Transverse colon (tissue), 4 donors: ENCODE measurements at places on chromosomes 5 and 9.

GRCh38 chr5:103093727-103094126, 26.2 kb downstream of the GIN1 start:
- no peak overlapping the region for H3K27ac ChIP-seq
- H3K36me3 ChIP-seq, result no peaks in the 10 kb centered on the region
- no peaks in the 10 kb centered on the region for H3K27me3 ChIP-seq
- H3K4me1 ChIP-seq, result no peaks in the 10 kb centered on the region
- DNase-seq, result no peak

DNA sequence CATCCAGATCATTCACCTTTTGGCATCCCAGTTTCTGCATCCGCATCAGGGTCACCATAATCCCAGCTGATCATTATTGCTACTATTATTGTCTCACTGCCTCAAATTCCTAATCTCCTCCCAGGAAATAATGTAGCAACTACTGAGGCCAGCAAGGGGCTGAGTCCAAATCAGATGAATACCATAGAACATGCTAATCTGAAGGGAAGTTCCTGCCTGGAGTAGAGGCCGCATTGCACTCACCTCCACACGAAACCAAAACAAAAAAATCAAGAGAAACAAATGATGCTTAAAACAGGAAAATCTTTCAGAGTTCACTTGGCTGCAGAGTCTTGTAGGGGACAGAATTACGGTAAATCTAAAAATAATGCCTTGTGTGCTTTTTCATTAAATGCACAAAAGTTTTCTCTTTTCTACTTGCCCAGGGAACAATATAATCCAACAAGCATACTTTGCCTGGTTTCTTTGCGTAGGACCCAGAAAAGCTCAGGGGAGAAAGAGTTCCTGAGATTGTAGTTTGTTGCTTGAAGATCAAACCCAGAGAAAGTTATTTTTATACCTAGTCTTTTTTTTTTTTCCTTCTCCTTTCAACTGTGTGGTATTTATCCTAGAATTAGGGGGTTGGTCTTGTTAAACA, 87.7 kb upstream of the KLF4 start:
- H3K4me3 ChIP-seq, result no peak overlapping the region
- no peaks in the 10 kb centered on the region for H3K4me1 ChIP-seq
- no peak for DNase-seq
- no peaks in the 10 kb centered on the region for H3K27me3 ChIP-seq

DNA sequence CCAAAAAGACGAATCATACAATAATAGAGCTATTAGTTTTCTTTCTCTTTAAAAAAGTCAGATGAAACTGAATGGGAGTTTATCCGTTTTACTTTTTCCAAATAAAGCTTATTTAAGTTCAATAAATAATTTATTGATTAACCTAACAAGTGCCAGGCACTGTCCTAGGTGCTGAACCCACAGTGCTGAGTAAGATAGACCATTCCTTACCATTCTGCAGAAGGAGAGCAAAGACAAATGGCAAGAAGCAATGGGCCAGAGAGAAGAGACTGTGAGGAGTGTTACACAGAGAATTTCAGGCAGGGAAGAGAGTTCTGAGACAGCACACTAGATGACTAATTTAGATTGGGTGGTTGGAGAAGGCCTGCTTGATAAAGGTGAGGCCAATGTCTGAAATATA, 127.2 kb downstream of the AUH start:
- no peaks in the 10 kb centered on the region for H3K4me1 ChIP-seq
- no peak for DNase-seq
- H3K27me3 ChIP-seq, result no peaks in the 10 kb centered on the region
- no peak overlapping the region for H3K27ac ChIP-seq

DNA sequence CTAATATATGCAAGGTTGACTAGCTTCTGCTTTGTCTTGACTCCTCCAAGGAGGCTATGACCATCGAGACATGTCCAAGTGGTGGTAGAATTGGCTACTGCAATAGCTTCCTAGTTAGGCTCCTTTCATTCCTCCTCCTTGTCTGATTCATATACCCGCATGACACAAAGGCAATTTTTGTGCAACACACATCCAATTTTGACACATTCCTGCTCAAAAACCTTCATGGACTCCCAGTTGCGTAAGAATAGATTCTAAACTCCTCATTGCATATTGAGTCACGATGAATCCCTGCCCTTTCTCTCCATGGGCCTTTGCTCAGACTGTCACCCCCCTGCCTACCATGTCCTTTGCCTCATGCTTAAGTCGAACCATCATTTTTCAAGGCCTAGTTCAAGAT, 344.5 kb downstream of the ACTL7B start:
- H3K4me1 ChIP-seq, result no peaks in the 10 kb centered on the region
- H3K4me3 ChIP-seq, result no peak overlapping the region
- no peaks in the 10 kb centered on the region for H3K36me3 ChIP-seq
- H3K27me3 ChIP-seq, result no peaks in the 10 kb centered on the region
- DNase-seq, result no peak

- H3K4me1 ChIP-seq, result peaks cover 18% of the 10 kb centered on the region
- peaks cover 5% of the 10 kb centered on the region for H3K36me3 ChIP-seq
- DNase-seq, result peak; percentile 5
Measured at GRCh38 chr5:446883-447263, 3.9 kb downstream of the EXOC3 start.

DNA sequence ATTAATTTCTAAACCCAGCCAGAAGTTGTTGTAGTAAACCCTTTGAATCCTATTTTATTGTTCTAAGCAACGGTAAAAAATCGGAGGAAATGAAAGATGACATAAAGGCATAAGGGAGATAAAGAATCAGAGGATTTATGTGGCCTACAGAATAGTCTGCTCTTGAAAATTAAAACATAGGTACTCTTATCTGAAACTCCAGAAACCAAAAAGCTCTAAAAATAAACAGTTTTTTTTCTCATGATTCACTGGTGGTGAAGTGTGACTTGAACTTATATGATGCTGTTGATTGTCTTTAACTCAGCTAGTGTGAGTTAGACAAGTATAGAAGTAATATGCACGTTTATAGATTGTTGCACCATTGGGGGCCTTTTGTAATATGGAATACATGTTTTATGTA, 80.3 kb downstream of the HSD17B4 start:
- no peaks in the 10 kb centered on the region for H3K4me1 ChIP-seq
- H3K27ac ChIP-seq, result no peak overlapping the region
- peaks cover 29% of the 10 kb centered on the region for H3K36me3 ChIP-seq
- H3K4me3 ChIP-seq, result no peak overlapping the region

DNA sequence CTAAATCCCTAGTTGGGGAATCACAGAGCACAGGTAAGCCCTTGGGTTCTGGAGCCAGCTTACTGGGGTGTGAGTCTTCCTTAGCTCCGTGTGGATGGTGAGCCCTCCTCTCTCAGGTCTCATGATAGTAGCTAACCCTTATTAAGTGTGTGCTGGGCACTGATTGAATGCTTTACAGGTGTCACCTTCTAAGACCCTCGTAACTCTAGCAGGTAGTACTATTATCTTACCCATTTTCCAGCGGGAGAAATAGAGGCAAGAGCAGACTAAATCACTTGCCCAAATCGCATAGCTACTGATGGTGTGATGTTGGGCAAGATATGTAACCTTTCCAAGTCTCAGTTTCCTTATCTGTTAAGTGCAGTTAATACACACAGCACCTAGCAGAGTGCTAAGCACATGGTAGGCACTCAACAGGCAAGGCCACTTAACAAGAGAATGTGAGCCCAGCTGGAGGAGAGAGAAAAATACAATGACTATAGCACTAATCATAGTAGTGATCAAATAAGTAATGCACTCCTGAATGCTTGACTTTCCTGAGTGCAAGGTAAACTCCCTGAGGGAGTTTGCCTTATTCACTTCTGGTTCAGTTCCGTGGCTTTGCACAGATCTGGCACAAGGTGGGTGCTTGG, at the start of gene DCANP1:
Gene DCANP1 (minus strand): TSS at position 51 of the 632 bp plus-strand sequence. CDS start 240 bp downstream, outside the sequence.
- DNase-seq, result no peak
- H3K36me3 ChIP-seq, result no peaks in the 10 kb centered on the region
- H3K27ac ChIP-seq, result no peak within 1 kb of the TSS
- no peak within 1 kb of the TSS for H3K4me3 ChIP-seq

GRCh38 chr9:75891771-75892215, 1.3 kb downstream of the PCSK5 start:
- H3K36me3 ChIP-seq, result no peaks in the 10 kb centered on the region
- peaks cover 45% of the 10 kb centered on the region for H3K4me1 ChIP-seq
- DNase-seq, result peak; percentile 22
- no peaks in the 10 kb centered on the region for H3K27me3 ChIP-seq
- peak overlapping the region; percentile 91 for H3K4me3 ChIP-seq
- peak overlapping the region; percentile 97 for H3K27ac ChIP-seq

DNA sequence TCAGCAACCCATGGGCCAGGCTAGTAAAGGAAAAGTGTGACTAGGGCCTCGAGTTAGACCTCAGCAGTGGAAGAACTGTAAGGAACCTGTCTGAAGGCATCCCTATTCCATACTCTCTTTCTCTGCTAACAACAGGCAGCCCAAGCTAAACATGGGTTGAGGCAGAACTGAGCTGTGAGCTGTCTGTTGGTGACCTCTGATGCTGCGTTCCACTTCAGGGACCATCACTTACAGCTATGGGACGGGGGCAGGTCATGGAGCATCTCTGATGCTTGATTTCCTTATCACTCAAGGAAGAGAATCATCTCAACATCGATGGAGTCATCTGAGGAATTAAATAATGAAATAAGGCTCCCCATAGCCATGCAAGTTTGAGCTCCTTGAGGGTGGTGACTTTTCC, 174.8 kb downstream of the ACTL7B start:
- H3K4me1 ChIP-seq, result no peaks in the 10 kb centered on the region
- H3K4me3 ChIP-seq, result no peak overlapping the region
- H3K27ac ChIP-seq, result no peak overlapping the region
- H3K27me3 ChIP-seq, result no peaks in the 10 kb centered on the region

GRCh38 chr5:120382833-120383232, 81.3 kb upstream of the PRR16 start:
- H3K27me3 ChIP-seq, result no peaks in the 10 kb centered on the region
- no peaks in the 10 kb centered on the region for H3K36me3 ChIP-seq
- no peaks in the 10 kb centered on the region for H3K4me1 ChIP-seq
- no peak overlapping the region for H3K4me3 ChIP-seq

DNA sequence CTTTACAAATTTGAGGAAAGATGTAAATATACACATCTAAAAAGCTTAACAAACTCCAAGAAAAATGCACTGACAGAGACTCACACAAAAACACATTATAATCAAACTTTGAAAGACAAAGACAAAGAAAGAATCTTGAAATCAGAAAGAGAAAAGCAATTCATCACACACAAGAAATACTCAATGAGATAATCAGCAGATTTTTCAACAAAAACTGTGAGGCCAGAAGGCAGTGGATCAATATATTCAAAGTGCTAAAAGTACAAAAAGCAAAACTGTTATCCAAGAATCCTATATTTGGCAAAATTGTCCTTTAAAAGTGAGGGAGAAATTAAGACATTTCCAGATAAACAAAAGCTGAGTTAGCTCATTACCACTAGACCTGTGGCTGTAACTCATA, 6.1 kb downstream of the TPD52L3 start:
- DNase-seq, result no peak
- H3K27ac ChIP-seq, result no peak overlapping the region
- H3K36me3 ChIP-seq, result no peaks in the 10 kb centered on the region

- no peak overlapping the region for H3K27ac ChIP-seq
- H3K4me3 ChIP-seq, result no peak overlapping the region
- no peaks in the 10 kb centered on the region for H3K4me1 ChIP-seq
- H3K36me3 ChIP-seq, result no peaks in the 10 kb centered on the region
Measured at GRCh38 chr5:169424670-169425378, 123.9 kb upstream of the SLIT3 start.

DNA sequence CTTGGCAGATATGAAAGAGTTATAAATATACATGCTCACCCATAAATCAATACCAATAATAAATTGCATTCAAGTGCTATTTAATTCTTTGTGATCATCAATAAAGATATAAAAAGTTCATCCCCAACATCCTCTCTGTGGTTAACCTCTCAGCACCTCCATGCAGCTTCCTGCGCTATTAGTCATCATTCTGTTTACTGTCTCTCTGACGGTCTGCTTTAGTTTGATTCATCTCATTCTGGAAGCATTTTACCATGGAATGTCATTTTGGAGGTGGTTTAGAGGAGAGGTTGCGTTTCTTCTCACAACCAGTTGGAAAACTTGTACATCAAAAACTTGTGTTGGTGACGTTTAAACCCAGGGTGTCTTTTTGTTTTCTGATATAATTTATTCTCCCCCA, 486.6 kb downstream of the BRINP1 start:
- DNase-seq, result no peak
- H3K4me1 ChIP-seq, result no peaks in the 10 kb centered on the region
- no peaks in the 10 kb centered on the region for H3K27me3 ChIP-seq
- H3K27ac ChIP-seq, result no peak overlapping the region
- no peaks in the 10 kb centered on the region for H3K36me3 ChIP-seq

GRCh38 chr5:159409801-159410200, 79.5 kb upstream of the IL12B start:
- no peaks in the 10 kb centered on the region for H3K36me3 ChIP-seq
- no peaks in the 10 kb centered on the region for H3K4me1 ChIP-seq
- no peak overlapping the region for H3K4me3 ChIP-seq
- no peak for DNase-seq
- H3K27ac ChIP-seq, result no peak overlapping the region

- no peaks in the 10 kb centered on the region for H3K27me3 ChIP-seq
- no peak overlapping the region for H3K27ac ChIP-seq
- H3K36me3 ChIP-seq, result no peaks in the 10 kb centered on the region
Measured at GRCh38 chr9:106334081-106334480, 528.9 kb upstream of the ZNF462 start.

DNA sequence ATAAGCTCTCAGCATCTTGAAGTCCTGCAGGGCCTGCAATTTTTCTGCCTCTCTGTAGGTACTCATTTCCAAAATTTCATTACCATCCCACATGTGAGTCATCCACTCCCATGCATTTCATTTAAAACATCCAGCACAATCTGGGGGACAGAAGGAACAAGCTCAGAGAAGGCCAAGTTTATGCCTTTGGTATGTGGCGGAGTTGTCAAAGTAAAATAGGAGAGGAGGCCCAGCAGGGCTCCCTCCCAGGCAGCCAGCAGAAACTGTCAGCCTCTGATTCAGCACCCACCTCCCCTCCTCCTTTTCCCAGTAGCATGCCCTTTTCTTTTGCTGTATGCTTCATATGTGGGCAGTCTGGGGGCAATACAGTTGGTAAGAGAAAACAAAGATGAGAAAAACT, 126.4 kb upstream of the ZNF366 start:
- H3K27me3 ChIP-seq, result no peaks in the 10 kb centered on the region
- DNase-seq, result no peak
- peak overlapping the region; percentile 69 for H3K27ac ChIP-seq

GRCh38 chr5:9608093-9608492, 22.1 kb downstream of the TAS2R1 start:
- no peak overlapping the region for H3K4me3 ChIP-seq
- no peaks in the 10 kb centered on the region for H3K27me3 ChIP-seq
- H3K27ac ChIP-seq, result no peak overlapping the region
- H3K4me1 ChIP-seq, result no peaks in the 10 kb centered on the region

GRCh38 chr5:159727167-159727566, 189.1 kb upstream of the ADRA1B start:
- no peaks in the 10 kb centered on the region for H3K27me3 ChIP-seq
- no peaks in the 10 kb centered on the region for H3K4me1 ChIP-seq
- no peak overlapping the region for H3K4me3 ChIP-seq
- no peak for DNase-seq

DNA sequence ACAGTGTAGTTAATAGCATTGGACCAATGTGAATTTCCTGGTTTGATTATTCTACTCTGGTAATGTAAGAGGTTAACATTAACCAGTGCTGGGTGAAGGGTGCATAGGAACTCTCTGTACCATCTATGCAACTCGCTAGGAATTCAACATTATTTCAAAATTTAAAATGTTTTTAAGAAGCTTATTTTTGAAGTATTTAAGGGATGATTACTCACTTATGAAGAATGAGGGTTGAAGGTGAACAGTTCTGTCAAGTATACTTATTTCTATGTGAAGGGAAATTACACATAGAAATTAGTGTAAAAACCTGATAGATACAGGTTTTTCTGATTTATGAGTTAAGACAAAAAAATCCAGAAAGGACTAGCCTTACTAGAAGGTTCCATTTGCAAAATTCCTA, 165.8 kb downstream of the INSYN2B start:
- no peak overlapping the region for H3K27ac ChIP-seq
- DNase-seq, result no peak
- no peak overlapping the region for H3K4me3 ChIP-seq
- H3K36me3 ChIP-seq, result no peaks in the 10 kb centered on the region
